ENCODE measurements at places on chromosomes 5 and 9.

- no peak for DNase-seq
Observed at GRCh38 chr5:8919096-8919495, 626.8 kb downstream of the SEMA5A start.

DNA sequence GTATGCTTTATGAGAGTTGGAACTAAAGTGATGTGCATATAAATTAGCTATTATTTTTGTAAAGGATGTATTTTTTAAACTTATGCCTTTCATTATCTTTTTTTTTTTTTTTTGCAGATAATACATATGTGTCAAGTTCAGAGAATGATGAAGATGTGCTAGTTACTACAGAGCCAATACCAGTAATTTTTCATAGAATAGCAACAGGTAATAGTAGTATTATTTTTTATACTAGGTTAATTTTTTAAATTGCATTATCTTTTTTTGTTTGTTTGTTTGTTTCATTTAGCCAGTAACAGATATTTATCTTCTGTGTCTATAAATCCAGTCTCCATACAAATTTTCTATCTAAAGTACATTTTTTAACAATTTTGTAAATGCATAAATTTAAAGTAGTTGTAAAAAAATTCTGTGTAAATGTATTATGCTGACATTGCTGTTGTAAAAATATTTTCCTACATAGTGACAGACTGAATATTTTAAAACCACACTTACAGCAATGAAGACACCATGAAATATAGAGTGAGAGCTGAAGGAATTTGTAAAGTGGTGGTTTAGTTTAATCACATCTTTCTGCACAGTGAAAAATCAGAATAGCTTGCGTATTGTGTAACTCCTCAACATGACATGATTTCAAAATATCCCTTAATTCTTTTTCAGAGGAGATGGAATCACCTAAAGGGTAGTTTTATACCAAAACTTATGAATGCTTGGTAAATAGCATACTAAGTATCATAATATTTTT, 93.3 kb downstream of the PARP8 start:
- no peak for DNase-seq

DNA sequence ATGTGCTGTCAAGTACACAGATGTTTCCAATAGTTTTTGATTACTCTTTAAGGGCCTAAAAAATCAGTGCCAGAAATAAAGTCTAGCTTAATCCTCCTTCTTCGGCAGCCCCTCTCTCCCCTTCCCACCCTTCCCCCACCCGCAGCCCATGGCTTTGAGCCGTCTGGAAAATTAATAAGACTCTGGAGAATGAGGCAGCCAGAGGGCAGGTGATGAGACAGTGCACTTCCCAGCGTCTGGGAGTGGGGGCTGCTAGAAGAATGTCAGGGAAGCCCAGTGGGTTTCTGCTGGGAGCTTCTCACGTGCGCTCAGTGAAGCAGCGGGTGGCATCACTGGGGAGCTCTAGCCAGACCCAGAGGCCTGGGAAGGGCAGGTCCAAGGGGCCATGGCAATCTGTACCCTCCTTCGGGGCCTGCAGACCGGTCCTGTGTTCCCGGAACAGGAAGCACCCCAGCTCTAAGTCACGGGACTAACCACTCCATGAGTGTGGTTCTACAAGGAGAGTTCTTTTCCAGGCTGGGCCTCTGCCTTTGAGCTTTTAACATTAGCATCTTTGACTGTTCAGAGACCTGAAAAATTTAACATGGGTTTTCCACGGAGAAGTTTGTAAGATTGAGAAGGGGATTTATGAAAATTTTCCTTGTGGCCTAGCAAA, 164.8 kb upstream of the OTULINL start:
- no peak for DNase-seq

DNA sequence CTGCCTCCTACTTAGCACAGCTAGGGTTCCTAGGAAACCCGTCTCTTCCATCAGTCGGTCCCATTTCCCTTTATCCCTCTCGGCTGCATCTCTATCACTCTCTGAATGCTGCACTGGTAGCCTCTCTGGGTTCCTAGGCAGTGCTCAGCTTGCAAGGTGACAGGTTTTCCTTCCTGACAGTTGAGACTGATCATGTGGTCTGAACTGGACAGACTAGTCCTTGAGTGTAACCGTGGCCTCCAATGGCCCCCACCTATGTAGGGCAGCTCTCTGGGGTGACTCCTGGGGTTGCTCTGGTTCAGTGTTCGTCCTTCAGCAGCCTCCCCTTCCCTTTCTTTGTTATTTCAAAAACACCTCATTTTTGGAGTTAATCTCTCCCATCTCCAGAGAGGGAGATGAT, 3.8 kb downstream of the TMEM8B start:
- no peak for DNase-seq

DNA sequence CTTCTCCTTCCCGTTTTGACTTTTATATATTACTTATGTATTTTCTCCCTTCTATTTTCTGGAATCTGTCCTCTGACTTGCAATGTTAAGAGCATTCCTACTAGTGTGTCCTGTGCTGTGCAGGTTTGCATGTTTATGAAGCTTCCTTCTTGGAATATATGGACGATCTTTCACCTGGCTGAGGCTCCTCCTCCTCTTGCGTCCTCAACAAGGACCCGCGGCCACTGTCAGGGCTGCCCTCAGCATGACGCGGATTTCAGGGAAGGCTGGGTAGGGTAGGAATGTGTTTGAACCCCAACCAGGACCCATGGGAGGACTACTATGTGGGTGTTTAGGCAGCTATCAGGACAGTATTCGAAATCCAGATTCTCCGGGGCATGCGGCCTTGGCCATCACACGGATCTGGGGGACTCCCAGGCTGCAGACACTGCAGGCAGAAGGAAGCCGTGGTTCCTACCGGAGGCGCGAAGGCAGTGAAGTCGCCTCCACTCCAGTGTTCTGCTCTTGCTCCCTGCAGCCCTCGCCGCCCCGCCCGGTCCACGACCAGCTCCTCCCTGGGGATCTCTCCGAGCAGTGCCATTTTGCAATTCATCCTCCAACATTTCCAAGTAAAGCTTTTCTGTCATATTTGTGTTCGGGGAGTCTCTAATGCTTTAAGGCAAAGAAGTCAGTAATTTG, 37.0 kb upstream of the OSMR start:
- no peak for DNase-seq

- DNase-seq = no peak
Observed at GRCh38 chr9:68454579-68455334, 85.9 kb downstream of the TMEM252 start.

GRCh38 chr5:154352960-154353548, 92.7 kb upstream of the SAP30L start:
- DNase-seq = no peak

DNA sequence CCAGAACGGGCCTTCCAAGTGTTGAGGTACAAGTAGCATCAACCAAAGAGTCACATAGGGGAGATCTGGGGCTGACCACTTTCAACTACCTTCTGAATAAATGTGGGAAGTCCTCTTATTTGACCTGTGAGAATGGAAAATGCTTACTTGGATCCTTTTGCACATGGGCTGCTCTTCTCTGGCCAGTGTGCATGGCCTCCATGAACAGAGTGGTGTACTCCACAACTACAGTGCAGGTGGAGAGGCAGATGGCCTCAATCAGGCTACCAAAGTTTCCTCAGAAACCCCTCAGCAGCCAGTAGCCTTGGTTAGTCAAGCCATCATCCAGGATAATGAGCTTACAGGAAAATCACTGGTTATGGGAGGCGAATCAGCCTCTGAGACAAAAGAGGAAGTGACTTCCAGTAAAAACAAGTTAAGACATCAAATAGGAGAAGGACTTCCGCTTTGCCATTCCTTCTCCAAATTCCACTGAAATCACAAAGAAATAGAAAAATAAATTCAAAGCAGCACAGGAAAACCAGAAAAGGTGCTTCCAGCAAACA, 18.3 kb upstream of the FCHO2 start:
- DNase-seq = no peak

- no peak for DNase-seq
Observed at GRCh38 chr9:132647806-132648205, 22.0 kb downstream of the DDX31 start.

GRCh38 chr5:15116996-15117395, 245.4 kb upstream of the ANKH start:
- no peak for DNase-seq

DNA sequence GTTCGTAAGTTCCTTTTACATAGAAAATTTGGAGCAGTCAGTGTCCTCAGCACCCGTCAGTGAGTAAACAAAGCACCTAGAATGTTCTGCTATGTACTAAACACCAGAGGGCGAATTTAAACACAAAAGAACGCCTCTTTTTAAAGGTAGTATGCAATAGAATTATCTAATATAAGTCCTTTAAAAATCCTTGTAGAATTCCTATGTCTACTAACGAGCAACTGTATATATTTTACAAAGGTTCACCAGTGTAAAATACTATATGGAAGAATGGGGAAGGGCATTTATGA, 499 bp upstream of the TMEM232 start:
- DNase-seq = no peak

DNA sequence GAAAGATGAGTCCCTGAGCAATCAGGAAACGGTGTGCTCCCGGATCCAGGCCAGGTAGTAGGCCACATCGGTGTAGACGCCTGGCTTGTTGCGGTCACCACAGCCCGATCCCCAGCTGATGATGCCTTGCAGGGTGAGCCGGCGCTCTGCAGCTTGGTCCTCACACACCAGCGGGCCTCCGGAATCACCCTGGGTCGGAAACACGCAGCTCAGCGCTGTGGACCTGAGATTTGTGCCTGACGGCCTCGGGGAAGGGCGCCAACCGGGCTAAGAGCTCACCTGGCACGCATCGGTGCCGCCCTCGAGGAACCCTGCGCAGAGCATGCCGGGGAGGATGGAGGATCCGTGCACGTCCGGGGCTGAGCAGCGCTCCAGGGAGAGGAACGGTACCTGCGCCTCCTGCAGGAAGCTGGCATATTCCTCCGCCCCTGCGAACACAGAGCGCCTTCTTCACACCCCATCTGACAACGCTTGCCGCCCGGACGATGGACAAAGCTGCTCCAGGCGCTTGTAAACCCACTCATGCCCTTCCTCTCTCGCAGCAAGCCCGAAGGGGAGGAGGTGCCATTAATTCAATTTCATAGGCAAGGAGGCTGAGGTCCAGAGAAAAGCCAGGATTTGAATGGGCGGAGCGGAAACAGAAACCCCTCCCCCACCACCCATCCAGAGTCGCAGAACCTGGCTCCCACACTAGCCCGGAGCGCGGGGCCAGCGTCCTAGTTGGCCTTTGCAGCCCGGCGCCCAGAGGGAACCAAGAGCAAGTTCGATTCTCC, 2.0 kb upstream of the PFN3 start:
- peak; percentile 89 for DNase-seq

GRCh38 chr9:105418588-105419500, 29.0 kb upstream of the FSD1L start:
- no peak for DNase-seq

DNA sequence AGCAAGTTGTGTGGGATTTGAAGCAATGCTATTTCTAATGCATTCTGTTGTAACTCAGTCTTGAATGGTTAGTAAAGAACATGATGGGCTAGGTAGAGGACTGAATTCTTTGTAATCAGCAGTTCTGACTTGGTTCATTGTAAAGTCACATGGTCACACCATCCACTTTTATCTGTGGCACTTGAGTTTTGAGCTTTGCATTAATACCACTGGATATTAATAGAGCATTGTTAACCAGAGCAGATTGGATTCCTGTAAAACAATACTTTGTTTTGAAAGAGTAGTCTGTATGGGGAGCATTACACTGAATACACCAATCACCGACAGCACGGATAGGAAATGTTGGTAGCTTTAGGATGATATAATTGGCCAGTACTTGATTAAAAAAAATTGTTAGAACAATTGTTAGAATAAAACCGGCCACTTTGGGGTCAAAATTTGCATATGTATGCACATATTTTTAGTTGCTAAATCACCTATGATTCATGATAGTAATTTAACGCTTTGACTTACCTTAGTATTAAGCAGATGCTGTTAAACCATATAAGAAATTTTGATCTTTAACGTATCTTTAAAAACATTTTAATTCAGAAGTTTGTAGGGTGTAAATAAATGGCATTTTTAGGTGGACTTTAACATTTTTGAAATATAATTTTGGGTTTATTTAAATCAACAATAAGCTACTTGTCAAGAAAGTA, 17.4 kb downstream of the SLC12A2 start:
- no peak for DNase-seq

DNA sequence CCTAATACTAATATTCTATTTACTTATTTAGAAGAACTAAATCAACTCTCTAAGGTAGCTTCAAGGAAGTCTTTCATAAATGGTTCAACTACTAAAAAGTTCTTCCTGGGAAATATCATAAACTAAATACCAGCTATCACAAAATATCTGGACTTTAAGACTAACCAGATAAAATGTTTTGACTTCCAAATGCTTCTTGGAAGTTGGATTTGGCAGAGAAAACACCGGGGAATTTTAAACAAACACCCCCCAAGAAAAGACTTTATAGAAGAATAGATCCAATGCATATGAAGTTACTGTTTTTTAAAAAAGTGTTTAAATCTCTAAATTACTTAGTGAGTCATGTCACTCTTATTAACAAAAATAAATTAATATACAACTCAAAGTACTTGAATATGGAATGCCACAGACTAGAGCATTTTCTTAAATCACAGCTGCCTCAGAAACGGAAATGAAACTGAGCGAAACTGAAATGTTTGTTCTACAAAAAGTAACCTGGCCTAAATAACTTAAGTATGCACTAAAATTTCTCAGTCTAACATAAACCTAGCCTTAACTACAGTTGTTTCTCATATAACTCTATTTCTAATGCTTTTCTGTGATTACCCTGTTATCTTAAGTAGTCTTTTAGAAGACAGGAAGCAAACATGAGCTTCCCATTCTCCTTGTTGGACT, 6.8 kb downstream of the ABCA1 start:
- DNase-seq = no peak

- no peak for DNase-seq
Observed at GRCh38 chr5:59483971-59484472, 409.5 kb downstream of the PDE4D start.

- DNase-seq = no peak
Observed at GRCh38 chr9:12060067-12060466, 633.1 kb upstream of the TYRP1 start.

All from GM19239 (cell line).